Astrocyte of the spinal cord (primary cell): ENCODE measurements at places on chromosomes 2 and 18.

DNA sequence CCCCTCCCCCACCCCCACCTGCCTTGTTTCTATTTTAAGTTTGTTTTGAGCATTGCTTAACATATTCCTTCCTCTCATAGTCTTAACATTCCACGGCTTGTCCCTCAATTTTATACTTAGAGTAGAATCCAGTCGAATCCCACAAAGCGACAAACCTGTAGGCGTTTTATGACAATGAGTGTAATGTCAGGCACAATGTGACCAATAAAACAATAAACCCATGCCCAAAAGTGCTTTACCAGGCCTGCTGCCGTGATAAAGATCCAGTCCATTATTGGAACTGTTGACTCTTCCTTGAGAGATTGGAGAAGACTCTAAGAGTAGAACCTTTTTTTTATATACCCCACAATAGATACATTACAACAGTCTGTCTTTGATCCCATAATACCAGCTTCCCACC is 6.2 kb upstream of the MRO start:
- DNase-seq = no peak

DNA sequence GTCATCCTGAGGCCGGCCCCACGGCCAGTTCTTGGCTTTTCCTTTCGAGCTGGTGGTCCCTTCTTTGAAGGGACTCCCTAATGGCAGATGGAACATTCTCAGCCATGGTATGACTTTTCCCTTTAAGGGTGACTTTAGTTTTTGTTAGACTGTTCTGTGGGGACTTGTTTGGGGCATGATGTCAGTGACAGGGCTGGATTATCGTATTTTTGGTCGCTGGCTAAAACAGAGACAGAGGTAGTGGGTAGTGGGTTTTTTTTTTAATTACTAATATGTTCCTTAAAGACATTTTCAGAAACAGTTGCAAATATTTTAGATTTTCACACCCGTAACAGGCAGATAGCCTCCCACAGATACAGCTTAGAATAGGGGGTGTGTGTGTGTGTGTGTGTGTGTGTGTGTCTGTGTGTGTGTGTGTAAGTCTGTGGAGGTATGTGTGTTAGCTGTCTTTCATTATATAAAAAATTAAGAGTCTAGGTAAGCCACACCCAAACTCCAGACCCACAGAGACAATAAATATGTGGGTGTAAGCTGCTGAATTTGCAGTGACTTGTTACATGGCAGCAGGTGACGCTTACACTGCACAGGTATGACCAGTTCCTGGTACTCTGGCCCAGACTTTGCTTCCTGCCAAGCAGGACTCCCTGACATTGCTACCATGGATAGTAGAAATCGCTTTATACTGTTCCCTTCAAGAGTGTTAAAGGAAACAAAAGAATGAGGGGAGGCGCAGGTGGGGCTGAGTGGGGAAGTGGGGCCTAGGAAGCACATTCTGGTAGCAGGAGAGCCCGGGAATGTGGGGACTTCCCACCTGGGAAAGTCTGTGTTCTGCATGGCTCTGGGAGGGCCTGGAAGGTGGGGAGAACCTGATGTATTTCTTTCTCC is 20.9 kb downstream of the NCK2 start:
- DNase-seq = no peak

GRCh38 chr2:65299246-65299645 is 71.6 kb downstream of the ACTR2 start:
- no peak for DNase-seq

- peak; percentile 25 for DNase-seq
Observed at GRCh38 chr2:68185541-68186164, 28.0 kb downstream of the PNO1 start.

GRCh38 chr18:42052122-42052708 is 97.2 kb downstream of the PIK3C3 start:
- peak; percentile 46 for DNase-seq

- no peak for DNase-seq
Observed at GRCh38 chr2:25817630-25818029, 60.7 kb downstream of the ASXL2 start.

- DNase-seq = no peak
Observed at GRCh38 chr2:200476836-200477235, 33.0 kb downstream of the KCTD18 start.

GRCh38 chr2:240595381-240596079 is 9.0 kb downstream of the CAPN10 start:
- no peak for DNase-seq

GRCh38 chr2:82124629-82125028 is 1820.1 kb upstream of the LRRTM1 start:
- DNase-seq = no peak

DNA sequence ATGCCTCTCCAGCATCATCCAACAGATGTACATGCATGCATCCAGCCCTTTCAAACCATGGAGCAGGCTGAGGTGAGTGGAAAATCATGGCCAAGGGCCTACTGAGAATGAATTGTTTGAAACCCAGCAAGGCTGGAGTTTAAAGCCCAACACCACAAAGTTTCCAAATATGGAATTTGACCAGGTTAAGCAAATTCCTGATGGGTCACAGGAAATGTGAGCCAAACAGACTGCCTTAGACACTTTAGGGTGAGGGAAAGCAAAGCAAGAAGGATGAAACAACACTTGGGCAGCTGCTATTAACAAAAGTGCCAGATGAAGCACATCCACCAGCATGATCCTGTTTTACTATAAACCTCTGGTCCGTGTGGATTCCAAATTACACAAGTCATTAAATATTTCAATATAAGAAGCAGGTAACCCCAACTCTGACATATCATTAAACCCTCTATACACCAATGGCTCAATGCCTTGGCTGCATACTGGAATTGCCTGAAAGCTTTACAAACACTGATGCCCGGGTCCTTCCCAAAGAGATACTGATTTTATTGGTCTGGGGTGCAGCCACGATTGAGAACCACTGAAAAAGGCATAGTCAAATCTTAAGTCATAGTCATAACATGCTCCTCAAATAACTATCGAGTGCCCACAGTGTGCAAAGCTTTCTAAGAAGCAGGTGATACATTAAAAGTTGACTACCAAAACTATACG is 9.1 kb downstream of the KLF7 start:
- DNase-seq = peak; percentile 53

DNA sequence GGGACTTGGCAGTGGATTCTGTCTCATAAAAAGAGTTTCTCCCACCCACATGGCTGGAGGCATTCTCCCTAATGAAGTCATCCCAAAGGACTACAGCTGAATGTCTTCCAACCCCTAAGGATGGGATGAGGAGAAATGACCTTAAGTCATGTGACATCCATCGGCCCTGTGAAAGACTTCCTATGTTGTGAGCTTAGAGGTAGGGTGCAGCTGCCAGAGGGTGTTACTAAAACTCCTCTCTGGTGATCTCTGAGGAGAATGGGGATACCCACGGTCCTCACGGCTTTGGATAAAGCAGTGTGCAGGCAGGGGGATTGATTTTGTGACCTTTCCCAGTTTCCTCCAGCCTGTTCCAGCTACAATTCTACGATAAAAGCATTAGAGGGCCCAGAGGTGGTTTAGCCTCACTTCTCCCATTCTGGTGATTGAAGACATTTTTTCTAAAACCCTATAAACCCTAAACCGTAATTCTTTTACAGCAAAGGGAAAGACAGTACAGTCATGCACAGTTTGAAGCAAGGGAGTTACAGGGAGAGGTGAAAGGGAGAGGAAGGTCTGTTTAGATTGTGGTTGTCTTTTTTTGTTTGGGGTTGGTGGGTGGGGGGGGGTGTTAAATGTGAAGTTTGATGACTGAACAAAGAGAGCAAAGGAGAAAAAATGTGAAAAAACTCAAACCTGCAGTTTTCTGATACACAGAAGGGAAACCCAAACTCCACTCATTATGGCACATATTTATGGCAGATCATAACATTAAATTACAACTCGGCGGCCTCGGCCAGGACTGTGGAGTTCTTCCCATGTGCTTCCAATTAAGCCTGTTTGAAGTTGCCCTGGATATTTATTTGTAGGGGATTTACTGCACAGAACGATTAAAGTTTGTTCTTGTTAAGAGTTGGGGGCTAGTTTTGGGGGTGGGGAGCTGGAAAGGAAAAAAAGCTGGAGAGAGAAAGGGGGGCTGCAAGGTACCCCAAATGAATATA is 26.6 kb upstream of the SLC14A2 start:
- peak; percentile 90 for DNase-seq

DNA sequence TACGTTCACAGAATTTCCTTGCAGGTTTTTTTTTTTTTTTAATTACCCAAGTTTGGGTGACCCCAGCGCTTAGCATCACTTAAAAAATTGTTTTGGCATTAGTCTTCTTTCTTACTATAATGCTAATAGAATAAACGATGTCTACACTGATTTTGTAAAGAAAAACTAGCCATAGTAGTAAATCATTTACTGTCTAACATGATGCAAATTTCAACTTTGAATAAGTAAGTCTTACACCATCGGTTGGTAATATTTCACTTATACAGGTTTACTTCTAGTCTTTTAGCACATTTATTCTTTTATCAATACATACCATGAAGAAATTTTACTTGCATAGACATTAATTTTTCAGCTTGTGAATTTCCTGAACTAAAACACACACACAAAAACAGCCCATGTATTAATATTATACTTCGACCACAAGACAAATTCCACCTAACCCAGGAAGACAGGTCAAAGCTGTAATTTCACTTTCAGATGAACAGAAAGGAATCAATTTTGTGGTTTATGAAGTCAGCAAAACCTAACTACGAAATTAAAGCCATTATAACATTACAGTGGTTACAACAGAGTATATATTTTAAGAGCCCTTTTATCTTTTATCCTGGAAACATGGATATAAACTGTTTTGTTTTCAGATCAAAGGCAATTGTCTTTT is 1.9 kb downstream of the YES1 start:
- DNase-seq = peak; percentile 19
